Stimulated activated CD8-positive, alpha-beta memory T cell treated with anti-CD3 and anti-CD28 coated beads, Interleukin-15, amount 100 ng/mL, for 24 hours (primary cell): ENCODE measurements at places on chromosomes 4 and X.

GRCh38 chrX:138859421-138859820, 147.9 kb upstream of the FGF13 start:
- DNase-seq: no peak

- DNase-seq: no peak
Measured at GRCh38 chr4:98686043-98686707, 27.8 kb upstream of the TSPAN5 start.

DNA sequence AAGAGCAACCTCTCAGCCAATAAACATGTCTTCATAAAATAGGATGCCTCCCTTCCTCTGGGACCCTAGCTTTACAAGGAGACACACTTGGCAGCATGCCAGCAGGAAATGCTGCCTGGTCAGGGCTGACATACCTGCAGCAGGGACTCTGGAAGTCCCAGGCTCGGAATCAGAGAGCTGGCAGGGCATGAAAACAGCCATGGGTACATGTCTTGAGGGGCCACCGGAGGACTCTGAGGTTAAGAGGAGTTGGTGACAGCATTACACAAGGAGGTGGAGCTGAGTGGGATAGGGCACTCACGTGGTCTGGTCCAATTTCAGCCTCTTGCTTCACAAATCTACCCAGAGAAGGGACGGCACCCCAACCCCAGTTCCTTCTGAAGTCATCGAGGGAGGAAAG, 15.7 kb downstream of the MSX1 start:
- DNase-seq: no peak

GRCh38 chrX:139018436-139018835, 306.9 kb upstream of the FGF13 start:
- no peak for DNase-seq

DNA sequence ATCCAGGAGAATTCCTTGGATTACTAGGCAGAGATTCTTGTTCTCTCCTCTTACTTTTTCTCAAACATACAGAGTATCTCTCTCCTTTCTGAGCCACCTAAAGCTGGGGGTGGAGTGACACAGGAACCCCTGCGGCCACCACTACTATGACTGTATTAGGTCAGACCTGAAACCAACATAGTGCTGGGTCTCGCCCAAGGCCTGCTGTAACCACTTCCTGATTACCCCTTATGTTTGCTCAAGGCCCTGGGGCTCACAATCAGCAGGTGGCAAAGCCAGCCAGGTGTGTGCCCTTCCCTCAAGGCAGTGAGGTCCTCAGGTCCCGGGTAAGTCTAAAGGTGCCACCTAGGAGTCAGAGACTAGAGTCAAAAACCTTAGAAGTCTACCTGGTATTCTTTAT, 166.4 kb downstream of the PARM1 start:
- no peak for DNase-seq

GRCh38 chr4:149980941-149981340, 97.3 kb upstream of the DCLK2 start:
- peak; percentile 1 for DNase-seq

DNA sequence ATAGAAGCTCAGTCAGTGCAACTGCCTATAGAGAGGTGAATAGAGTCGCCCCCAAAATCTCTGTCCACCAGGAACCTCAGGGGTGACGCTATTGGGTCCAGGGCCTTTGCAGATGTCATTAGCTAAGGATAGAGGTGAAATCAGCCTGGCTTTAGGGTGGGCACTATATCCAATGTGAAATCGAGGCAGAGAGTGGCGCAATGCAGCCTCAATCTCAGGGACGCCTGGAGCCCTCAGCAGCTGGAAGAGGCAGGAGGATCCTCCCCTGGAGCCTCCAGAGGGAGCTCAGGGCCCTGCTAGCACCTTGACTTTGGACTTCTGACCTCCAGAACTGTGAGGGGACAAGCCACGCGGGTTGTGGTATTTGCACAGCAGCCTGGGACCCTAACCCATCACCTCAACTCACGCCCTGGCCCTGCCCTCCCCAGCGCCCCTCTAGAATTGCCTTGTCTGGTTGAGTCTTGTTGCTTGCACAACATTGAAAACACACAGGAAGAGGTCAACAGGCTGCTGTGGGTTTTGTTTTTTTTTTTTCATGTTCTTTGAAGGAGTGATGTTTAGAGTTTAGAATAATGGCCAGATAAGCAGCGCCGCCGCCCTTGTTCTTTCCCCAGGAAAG, 89.4 kb upstream of the PSAPL1 start:
- DNase-seq: no peak

DNA sequence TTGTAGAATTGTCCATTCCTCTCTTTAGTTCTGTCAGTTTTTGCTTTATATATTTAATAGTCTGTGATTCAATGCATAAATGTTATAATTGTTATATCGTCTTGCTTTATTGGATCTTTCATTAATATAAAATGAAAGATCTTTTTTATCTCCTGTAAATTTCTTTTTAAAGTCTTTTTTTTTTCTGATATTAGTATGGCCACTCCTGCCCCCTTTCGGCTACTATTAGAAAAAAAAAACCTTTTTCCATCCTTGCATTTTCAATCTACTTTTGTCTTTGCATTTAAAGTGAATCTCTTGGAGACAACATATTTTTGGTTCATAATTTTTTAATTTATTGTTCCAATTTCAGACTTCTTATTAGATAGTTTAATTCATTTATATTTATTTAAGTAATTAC, 677.4 kb upstream of the NDST4 start:
- no peak for DNase-seq

- no peak for DNase-seq
Measured at GRCh38 chr4:76307660-76308014, 1.1 kb downstream of the STBD1 start.

- DNase-seq: no peak
Measured at GRCh38 chrX:78075787-78076389, 28.2 kb upstream of the PGK1 start.

- DNase-seq: no peak
Measured at GRCh38 chr4:89009115-89009514, 47.9 kb downstream of the FAM13A start.

DNA sequence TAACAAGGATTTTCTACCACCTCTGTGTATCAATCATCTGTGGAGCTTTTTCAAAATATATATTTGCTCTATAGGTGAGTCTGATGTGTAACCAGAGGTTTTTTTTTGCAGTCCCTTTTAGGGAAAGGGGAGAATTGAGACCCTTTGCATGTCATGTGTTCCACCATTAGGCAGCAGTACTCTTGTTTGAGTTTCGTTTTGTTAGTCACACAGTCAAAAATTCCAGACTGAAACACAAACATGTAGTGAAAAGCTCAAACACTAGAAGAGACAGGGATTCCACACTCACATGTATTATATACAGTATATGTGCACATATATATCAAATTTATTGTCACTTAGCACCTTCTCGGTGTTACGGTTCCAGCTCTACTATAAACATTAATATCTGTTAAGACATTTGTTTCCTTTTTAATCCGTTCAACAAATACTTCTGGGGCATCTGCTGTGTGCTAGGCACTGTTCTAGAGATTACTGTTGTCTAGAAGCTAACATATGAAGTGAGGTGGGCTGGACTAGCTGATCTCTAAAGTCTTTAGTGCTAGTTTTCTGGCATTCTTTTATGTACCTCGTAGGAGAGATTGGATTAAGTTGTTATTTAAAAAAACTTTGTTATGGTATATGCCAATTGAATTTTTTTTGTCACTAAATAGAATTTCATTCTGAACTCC, 5.5 kb downstream of the USP9X start:
- no peak for DNase-seq

DNA sequence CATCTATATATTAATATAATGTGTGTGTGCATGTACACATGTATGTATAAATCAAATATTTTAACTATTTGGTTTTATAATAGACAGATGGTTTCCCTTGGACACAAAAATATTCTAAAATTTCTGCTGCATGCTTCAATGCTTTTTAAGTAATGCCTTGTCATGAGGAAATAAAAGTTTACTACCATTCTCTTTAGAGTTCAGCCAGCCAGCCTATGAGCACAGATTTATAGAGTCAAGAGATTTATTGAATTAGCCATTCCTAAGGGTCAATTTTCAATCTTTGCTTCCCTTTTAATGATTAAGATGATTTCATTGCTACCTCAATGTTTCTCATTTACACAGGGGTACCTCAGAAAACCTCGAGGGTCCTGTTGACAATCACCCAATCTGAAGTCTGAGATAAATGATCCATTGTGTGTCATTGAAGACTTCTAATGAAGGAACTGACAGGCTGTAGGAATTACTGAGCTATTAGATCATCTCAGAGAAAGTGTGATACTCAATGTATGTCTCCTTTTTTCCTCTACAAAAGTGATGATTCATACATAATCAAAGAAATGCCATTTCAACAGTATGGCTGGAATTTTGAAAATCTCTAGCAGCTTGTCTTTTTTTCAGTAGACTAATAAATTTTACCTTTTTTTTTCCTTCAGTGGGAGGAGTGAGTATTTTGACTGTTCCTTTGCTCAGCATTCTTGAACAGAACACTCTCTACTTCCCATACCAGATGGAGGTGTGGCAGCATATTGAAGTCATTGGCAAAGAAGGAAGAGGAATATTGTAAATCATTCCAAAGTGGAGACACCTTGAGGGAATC, 222.6 kb upstream of the PCDH18 start:
- DNase-seq: no peak

- DNase-seq: no peak
Measured at GRCh38 chr4:132865922-132866321, 283.2 kb upstream of the PCDH10 start.

DNA sequence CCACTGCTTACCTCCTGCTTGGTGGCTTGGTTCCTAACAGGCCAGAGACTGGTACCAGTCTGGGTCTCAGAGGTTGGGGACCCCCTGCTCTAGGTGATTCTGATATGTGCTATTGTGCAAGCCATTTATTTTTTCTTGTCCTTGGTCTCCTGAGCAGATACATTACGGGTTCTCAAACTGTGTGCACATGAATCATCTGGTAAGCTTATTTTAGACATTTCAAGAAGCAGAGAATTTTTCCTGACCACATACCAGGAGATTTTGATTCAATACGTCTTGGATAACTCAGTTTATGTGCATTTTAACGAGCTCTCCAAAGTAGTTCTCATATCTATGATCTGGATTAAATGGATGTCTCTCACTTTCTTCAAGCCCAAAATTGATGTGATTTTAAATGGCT, 77.2 kb downstream of the FHIP1A start:
- DNase-seq: no peak

- DNase-seq: no peak
Measured at GRCh38 chr4:24489870-24490269, 94.5 kb downstream of the DHX15 start.

- no peak for DNase-seq
Measured at GRCh38 chrX:46506076-46506475, 39.1 kb downstream of the ZNF674 start.

DNA sequence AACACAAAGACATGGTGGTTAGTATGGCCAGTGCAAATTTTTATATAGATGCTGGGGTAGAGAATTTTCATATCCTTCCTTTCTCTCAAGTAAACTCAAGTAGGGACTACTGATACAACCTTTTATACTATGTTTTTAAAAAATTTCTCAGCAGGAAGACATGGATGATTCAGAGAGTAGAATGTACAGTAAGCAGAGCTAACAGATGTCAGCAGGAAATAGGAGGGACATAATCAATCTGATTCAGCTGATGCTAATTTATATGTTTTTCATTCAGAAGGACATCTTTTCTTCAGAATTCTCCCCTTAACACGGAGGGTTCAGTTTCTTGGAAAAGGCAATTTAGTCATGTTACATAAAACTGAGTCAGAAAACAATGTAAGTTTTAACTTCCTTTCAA, 95.4 kb downstream of the GRIA2 start:
- no peak for DNase-seq

DNA sequence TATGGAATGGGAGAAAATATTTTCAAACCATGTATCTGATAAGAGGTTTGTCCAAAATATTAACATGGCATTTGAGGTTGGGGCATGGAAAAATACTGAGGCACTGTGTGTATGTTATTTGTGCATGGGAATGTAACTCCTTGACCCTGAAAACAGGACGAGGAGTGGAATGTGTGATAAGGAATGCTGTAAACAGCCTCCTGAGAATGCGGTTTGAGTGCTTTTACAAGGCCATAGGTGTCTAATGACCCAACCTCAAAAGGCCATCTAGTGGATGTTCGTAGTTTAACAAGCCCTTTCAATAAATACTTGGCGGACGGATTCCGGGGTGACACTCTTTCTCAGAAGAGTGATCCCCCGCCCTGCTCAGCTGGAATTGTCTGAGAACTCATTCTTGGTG, 162.9 kb upstream of the USP9X start:
- no peak for DNase-seq

DNA sequence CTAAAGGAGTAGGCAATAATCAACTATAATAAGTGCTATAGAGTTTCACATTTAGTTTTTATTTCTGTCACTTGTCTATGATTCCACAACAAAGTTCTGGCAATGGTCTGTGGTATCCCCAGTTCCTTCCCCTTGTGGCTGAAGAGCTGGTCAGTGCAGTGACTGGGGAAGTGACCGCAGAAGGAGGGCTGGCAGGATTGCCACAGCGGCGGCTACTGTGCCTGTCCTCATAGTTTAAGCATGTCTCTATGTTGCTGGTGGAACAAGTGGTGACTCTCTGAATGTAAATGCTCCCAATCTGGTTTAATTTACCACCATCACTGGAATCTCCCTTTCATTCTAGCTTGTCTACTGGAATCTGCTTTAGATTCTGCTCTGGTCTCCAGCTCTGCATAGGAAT, 170.6 kb upstream of the GK2 start:
- no peak for DNase-seq
